ENCODE measurements at places on chromosomes 3 and 15.

DNA sequence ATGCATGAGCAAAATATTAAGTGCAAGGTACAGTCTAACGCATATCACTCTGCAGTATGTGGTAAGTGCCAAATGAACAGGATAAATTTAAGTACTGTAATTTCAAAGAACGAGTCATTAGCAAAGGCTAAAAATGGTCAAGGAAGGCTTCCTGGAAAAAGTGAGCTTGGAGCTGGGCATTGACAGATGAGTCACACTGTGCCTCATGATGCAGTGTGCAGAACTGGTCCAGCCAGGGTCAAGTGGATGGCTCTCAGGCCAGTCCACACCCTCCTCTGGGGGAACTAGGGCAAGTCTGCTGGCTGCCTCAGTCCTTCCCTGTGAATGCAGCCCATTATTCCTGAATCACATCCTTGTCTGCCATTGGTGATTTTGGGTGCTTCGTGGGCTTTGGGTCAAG is 76.3 kb downstream of the CACNA1D start:
- DNase-seq: no peak

DNA sequence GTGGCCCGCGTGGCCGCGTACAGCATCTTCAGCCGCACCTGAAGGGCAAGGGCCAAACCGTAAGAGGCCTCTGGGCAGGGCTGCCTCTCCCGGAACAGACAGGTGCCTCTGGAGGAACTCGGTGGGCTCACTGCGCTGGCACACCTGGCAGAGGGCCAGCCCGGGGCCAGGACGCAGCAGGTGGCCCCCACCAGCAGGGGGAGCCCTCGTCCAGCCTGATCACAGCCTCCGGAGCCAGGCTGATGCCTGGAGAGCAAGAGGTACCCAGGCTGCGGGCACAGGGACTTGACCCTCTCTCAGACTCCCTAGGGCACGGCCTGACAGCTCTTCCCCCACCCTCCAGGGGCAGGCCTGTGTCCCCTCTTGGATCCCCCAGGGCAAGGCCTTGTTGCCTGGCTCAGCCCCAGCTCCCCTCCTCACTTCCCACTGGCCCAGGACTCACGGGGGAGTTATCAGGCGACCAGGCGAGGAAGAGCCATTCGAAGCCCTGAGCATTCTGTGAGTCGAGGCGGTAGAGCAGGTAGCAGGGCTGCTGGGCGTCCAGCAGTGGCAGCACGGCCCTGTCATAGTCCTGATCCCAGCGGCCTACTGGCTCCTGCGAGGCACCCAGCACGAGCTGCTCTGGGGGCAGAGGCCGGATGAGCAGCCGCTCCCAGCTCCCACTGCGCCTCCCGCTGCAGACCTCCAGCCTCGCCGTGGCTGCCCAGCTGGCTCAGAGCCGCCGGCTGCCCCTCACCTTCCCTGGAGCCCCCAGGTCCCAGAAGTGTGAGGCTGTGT is 6.2 kb upstream of the TLR9 start:
- DNase-seq: peak; percentile 81

GRCh38 chr3:139127101-139127500 is 82.4 kb upstream of the PRR23C start:
- no peak for DNase-seq

DNA sequence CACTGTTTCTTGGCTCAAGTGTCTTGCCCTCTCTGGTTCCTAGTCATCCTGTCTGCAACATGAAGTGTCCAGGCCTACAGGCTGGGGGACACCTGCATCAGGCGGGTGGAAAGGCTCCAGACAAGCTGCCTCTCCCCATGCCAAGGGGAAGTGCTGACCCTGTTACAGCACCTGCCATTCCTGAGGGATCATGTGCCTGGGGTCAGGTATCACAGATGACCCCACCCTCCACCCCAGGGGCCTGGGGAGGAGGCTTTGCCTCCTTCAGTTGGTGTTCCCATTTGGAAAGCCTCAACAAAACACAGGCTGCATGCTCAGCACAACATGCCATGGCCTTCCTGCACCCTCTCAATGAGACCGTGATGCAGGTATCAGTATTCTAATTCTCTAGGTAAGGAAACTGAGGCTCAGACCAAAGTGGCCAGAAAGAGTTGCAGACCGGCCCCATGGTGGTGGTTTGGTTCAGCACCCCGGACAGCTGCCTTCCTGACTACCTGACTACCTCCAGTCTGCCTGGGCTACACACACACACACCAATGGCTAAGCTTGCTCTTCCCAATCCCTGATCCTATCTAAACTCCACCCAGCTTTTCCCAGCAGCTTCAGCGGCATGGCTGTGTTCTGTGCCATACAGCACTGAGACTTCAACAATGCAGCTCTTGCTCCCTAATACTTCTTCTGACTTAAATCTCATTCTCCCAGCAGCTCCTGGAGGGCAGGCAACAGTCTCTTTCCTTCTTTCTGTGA is 69.7 kb upstream of the LINGO1 start:
- DNase-seq: no peak

DNA sequence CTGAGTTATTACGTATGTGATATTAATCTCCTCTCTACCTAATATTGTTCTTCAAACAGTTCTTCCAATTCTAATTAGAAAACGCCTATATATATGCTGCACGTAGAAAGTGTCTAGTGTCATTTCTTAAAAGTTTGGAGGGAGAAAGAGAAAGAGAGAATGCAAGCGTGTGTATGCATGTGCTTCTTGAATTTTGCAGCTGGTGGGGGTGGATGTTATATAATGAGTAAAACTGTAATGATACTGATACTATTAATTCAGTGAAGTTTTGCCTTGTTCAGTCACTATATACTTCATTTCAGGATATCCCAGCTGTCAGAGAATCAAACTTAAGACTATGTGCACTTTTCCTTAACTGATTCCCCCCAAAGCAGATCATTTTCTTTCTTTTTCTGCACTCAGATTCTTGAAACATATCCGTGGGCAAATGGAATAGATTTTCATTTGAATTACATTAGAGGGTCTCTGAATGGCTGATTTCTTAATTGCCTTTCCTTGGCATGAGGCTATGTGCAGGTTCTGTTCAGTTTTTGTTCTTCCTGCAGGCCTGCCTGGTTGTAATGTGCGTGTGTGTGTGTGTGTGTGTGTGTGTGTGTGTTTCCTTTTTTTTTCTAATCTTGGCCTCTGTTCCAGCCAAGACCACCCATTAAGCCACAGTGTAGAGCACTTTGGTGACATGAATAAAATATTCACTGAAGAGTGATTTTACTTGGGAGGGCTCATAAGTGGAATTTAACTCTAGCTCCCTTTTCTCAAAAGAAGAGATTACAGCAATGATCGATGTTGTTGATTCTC is 617.5 kb downstream of the RBMS3 start:
- no peak for DNase-seq

DNA sequence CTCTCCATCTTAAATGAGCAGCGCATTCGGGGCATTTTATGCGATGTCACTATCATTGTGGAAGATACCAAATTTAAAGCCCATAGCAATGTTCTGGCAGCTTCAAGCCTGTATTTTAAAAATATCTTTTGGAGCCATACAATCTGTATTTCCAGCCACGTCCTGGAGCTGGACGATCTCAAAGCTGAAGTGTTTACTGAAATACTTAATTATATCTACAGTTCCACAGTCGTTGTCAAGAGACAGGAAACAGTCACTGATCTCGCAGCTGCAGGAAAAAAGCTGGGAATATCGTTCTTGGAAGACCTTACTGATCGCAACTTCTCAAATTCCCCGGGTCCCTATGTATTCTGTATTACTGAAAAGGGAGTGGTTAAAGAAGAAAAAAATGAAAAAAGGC is 44.4 kb upstream of the RASA2 start:
- DNase-seq: no peak

DNA sequence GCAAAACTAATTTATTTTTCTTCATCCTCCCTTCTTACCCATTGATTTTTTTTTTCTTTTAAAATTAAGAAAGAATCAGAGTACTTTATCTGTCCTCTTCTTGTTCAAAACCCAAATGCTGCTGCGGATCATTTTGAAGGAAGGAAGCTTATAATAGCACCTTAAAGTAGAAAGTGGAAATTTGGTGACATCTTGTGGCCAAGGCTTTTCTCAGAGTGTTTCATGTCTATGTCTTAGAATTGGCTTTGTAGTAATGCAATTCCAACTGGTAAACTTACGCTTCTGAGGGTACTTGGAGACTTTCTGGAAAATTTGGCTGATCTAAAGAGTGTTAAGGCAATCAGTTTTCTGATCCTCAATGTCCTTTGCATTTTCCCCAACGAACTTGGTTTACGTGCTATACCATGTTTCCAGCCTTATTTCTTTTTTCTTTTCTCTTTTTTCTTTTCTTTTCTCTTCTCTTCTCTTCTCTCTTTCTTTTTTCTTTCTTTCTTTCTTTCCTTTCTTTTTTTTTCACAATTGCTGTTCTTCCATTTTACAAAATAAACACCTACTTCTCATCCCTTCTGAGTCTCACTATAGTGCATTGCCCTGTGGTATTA is 30.7 kb downstream of the C3orf38 start:
- no peak for DNase-seq

GRCh38 chr3:39434574-39434973 is 28.1 kb downstream of the RPSA start:
- DNase-seq: no peak

DNA sequence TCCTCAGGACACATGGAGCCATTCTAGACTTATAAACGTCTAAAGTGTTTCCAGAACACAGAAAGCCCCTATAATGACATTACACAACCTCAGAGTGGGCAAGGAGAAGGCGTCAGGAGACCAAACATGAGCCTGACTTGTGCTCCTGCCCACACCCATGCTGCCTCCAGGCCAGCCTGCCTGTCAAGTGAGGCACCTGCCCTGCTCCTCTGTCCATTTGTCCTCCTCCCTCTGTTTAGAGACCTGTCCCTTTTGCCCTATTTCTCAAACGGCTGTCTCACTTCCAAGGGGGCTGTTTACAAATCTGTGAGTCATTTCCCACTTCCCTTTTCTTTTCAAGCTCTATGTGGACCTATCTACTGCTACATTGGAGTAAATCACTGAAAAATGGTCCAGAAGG is 21.0 kb downstream of the ZDHHC3 start:
- no peak for DNase-seq

GRCh38 chr3:185508335-185508991 is 9.6 kb upstream of the TMEM41A start:
- DNase-seq: no peak

GRCh38 chr3:51977446-51978142 is 2.7 kb downstream of the ABHD14A start:
- DNase-seq: no peak

DNA sequence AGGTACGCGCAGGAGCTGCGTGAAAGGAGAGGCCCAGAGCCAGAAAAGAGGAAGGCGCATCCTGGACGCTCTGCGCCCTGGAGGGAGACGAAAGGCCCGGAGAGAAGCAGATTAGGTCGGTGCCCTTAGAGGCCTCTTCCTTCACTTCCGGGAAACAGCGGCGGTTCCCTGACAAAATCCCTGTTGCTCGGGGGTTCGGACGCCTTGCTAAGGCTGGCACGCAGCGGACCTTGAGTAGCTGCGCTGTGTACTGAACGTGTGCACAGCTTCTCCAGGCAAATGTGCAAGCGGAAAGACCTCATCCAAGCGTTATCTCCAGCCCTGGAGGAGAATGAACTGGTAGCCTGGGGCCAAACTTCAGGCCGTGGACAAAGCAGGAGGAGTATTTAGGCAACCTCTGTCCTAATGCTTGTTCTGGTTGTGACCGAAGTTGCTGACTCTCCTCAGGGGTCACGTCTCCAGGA is 3.0 kb upstream of the SOX14 start:
- no peak for DNase-seq

DNA sequence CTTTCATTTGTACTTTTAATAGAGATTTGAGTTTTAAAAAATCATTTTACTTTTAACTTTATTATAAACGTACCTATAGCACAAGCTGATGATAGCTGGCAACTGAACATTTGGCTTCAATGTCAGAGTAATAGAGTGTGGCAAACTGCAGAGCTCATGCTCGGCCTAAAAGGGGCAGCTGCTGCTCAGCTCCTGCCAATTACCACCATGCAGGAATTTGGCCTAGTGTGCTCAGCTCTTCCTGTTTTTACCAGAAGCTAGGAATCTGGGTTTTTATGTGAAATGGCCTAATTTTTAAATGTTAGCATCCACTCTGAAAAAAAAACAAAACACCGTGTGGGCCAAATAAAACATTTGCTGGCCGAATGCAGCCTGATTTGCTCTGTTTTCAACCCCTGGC is 1.8 kb downstream of the IFT122 start:
- no peak for DNase-seq

GRCh38 chr15:89155122-89155521 is 66.3 kb downstream of the RLBP1 start:
- no peak for DNase-seq

GRCh38 chr3:173709026-173709425 is 311.5 kb downstream of the NLGN1 start:
- no peak for DNase-seq

DNA sequence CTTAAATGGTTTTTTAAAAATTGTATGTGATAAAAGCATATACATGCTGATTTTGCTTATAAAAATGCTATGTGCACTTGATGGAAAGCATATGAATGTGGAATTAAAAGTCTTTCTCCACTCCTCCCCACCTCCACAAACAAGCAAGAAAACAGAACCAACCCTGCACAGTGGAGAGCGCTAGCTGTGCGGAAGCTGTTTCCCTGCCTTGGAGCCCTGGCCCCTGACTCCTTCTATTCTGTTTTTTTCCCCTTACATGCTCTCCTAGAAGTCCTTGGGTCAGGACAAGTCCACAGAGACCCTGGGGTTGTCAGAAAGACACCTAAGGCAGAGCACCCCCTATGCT is 64.2 kb downstream of the BOC start:
- no peak for DNase-seq

GRCh38 chr3:85835857-85836440 is 877.2 kb downstream of the CADM2 start:
- no peak for DNase-seq

DNA sequence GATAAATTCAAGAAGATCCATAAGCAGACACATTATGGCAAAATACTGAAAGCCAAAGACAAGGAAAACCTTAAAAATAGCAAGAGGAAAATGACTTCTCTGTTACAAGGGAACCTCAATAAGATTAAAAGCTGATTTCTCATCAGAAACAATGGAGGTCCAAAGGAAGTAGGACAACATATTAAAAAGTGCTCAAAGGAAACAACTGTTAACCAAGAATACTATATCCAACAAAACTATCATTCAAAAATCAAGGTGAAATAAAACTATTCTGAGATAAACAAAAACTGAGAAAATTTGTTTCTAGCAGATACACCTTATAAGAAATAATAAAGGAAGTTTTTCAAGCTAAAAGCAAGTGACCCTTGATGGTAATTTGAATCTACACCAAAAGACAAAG is 314.7 kb upstream of the ROPN1 start:
- DNase-seq: no peak

Measured in activated T-helper 1 cell treated with Interleukin-2 at 50 U/mL for 16 hours (primary cell).